ENCODE measurements at places on chromosomes 5 and 9.

GRCh38 chr5:66718374-66719002 lies 122.3 kb downstream of the MAST4 start:
- DNase-seq, result no peak

- DNase-seq, result no peak
These were observed 138.7 kb downstream of the DRD1 start for GRCh38 chr5:175305251-175305650.

- no peak for DNase-seq
These were observed 46.2 kb upstream of the FBXW11 start for GRCh38 chr5:172052450-172053236.

DNA sequence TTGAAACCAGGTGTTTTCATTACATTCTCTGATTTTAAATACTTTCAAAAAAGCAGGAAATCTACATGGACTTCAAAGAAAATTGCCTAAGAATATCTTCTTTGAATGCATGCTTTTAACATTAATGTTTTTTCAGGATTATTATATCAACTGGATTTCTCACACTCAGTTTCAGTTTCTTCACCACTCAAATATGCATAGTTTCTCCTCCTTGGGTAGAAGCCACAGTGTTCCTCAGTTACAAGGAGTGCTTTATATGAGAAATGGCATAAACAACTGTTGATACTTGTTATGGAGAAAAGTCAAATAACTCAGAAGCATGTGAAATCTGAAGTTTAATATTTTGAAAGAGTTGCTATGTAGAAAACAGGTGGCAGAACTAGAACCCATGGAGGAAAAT lies 196.9 kb downstream of the DMRTA1 start:
- DNase-seq, result no peak

GRCh38 chr5:107361945-107362344 lies 308.8 kb downstream of the EFNA5 start:
- no peak for DNase-seq
